ENCODE measurements at places on chromosomes 3 and 15.

DNA sequence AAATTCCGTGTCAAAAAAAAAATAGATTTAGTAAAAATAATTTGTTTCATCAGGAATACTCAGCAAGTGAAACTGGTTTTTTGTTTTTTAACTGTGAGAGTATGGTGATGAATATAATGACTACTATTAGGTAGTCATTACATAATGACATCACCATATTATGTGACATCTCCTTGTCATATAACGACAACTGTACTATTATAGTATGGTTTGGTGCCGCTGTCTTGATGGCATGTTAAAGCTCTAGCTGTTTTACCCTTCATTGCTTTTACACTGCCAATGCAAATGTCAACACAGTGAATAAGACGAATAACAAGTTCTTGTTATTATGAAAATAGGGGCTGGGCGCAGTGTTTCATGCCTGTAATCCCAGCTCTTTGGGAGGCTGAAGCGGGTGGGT lies 45.6 kb upstream of the FAH start:
- DNase-seq: no peak

DNA sequence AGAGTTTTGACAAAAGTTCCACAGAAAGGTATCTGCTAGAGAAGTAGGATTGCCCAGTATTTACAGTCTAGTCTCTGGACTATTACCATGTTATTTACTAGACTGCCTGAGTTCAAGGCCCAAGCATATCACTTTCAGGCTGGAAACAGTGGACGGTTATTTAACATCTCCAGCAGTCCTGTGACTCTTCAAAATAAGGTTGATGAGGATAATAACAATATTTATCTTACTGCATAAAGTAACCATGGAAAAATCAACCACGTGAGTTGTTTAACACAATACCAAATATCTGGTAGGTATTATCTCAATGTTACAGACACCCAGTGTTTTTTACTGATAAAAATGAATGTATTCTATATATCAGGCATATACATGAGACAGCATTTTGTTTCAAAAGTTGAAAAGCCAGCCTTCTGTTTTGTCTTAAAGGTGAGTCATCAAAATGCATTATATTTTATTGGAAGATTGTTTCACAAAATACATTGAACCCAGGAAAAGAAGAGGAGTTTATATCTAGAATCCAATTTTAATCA lies 535.8 kb downstream of the TBL1XR1 start:
- no peak for DNase-seq

GRCh38 chr3:147257944-147258343 lies 148.4 kb downstream of the ZIC4 start:
- DNase-seq: no peak

DNA sequence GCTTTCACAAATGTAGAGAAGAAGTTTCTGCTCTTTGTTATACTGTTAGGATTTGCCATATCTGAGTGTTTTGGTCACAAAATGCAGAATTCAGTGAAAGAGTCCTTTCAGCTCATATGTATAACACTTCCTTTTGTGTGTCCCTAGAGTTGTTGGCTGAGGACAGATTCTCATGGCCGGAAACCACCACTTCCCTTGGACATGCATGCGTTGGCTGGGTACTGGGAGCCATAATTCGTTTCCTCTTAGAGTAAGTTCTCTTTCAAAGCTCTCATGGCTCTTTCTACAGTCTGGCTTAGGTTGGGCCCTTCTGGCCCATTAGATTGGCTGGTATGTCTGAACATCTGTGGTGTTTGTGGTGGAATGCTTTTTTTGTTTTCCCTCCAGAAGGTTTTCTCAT lies 298.5 kb downstream of the DIPK2A start:
- no peak for DNase-seq

GRCh38 chr15:48473667-48474066 lies 142.4 kb downstream of the DUT start:
- no peak for DNase-seq

GRCh38 chr15:72541674-72542073 lies 67.5 kb downstream of the ARIH1 start:
- DNase-seq: no peak

GRCh38 chr3:189646853-189647542 lies 15.8 kb downstream of the TP63 start:
- DNase-seq: no peak

DNA sequence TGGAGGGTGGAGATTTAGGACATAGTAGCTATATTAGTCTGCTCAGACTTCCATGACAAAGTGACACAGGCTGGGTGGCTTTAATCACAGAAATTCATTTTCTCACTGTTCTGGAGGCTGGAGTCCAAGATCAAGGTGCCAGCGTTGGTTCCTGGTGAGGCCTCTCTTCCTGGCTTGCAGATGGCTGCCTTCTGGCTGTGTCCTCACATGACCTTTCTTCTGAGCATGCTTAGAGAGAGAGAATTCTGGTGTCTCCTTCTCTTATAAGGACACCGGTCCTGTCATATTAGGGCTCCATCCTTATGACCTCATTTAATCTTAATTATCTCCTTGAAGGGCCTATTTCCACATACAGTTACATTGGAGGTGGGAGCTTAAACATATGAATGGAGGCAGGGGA lies 14.9 kb upstream of the SHC4 start:
- DNase-seq: no peak

DNA sequence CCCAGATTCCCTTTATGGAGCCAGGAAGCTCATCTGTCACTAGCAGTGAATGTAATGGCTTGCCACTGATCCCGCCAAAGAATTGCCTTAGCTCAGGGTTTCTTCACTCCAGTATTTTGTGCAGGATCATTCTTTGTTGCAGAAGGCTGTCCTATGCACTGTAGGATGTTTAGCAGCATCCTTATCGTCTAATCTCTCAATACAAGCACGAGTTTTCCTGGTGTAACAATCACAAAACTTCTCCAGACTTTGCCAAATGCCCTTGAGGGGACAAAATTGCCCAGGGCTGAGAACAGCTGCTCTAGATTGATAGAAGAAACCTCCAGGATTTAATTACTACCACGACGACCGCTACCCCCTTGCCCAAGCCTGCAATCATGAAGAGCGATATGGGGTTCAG lies 6.8 kb upstream of the SHQ1 start:
- no peak for DNase-seq

Data from NCI-H748 treated with DMSO at 0.1 percent for 48 hours (cell line).